ENCODE measurements at places on chromosomes 11 and 22.
A peak's percentile ranks its signal among the peaks of the same experiment; 100 is the strongest.

DNA sequence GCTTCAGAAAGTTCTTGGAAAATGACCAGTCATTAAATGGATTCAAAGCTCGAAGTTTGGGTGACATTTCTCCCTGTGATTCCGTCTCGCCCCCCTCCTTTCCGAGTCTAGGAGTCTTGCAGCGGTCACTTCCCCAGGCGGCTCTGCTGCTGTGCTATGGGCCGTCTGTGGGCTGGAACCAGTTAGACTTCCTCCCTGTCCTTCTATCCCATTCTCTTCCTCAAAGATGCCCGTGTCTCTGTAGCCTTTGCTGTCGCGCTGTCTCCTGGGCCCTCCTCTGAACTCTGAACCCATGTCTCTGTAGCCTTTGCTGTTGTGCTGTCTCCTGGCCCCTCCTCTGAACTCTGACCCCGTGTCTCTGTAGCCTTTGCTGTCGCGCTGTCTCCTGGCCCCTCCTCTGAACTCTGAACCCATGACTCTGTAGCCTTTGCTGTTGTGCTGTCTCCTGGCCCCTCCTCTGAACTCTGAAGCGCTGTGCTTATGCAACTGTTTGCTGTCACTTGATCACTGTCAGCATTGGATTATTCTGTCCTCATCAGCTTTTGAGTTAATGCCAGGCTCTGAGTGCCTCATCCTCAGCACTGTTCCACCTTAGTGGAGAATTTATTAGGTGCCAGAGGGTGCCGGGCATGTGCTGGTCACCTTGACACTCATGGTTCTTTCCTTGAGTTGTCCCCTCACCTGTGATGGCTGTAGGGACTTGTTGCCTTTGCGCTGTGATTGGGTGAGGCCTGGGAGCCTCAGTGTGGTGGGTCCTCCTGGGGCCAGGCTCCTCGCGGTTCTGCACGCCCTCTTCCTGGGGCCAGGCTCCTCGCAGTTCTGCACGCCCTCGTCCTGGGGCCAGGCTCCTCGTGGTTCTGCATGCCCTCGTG is 173.3 kb downstream of the TBC1D22A start:
- DNase-seq, result no peak

DNA sequence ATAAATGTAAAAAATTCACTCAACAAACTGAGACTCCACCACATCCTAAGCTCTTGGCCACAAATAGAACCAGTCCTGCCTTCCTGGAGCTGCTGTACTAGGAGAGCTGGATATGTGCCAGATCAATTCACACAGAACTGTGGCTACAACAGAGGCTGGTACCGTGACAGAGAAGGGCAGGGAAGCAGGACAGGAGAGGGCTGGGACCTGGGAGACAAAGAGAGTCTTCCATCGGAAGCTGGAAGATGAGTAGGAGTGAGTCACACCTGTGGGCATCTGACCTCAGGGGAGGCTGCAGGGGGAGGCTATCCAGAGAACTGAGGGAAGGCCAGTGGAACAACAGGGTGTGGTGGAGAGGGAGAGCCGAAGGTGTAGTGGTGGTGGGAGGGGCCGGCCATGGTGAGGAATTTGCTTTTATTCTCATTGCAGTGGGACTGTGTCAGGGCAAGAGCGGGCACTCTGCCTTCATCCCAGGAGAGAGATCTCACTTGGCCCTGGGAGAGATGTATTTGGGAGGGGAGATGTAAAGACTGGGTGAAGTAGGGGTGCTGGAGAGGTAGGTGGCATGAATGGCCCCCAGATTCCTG is 1.9 kb upstream of the LTBP3 start:
- no peak for DNase-seq

- DNase-seq, result no peak
Observed at GRCh38 chr11:66326261-66327111, 9.6 kb upstream of the CD248 start.

GRCh38 chr11:68093565-68093964 is 27.6 kb downstream of the CHKA start:
- no peak for DNase-seq

- peak; percentile 29 for DNase-seq
Observed at GRCh38 chr11:65078151-65078550, 5.7 kb downstream of the CDCA5 start.

DNA sequence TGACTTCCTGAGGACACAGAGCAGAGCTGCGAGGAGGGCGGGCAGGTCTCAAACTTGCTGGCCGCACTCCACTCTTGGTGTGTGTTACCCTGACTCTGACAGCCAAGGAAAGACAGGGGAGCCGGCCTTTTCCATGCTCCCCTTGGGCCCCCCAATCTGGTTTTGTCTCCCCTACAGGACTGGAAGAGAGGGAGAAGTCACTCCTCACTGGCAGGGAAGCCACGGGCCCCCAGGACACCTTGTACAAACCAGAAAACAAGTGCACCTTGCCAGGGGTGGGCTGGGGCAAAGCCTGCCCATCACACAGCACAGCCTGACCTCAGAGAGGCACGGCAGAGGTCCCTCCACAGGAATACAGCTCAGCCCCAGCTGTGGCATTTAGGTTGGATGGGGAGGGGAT is 20.2 kb downstream of the CBX7 start:
- no peak for DNase-seq

All from Kasumi-1 (cell line).